SK-N-SH (cell line): ENCODE measurements at places on chromosomes 2 and 18. TPM values are rescaled to one million over a fixed set of nuclear protein-coding genes. Genes with fewer than 3 reads are reported as not detected.

GRCh38 chr18:62863579-62864001 is 148.2 kb downstream of the PHLPP1 start:
- no peaks in the 10 kb centered on the region for H3K36me3 ChIP-seq
- no peaks in the 10 kb centered on the region for H3K4me1 ChIP-seq
- H3K27ac ChIP-seq, result peak overlapping the region; percentile 10; the same call in 1 of the 2 replicates
- no peaks in the 10 kb centered on the region for H3K27me3 ChIP-seq
- no peak overlapping the region for H3K4me3 ChIP-seq
- DNase-seq, result no peak

DNA sequence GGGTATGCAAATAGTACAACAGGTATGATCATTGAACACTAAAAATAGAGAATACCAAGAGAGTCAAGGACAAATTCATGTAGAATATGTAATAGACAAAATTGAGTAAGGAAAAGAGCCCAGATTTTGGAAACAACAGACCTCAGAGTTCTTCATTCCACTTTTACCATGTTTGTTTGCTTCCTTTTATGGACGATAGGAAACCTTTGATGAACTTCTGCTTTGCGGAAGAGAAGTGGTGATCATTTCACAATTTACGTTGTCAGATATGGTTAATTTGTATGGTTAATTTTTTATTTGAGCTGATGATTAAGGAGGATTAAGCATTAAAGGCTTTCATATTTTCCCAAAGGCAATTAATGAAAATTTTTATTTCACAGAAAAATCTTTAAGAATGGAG is 16.3 kb downstream of the MARCHF7 start:
- H3K36me3 ChIP-seq, result peaks cover 52% of the 10 kb centered on the region
- no peak for DNase-seq
- no peak overlapping the region for H3K27ac ChIP-seq

PLCD4 gene
- polyA plus RNA-seq, result 8.5 and 11.0 TPM in 2 replicates

KCNIP3 gene
- polyA plus RNA-seq, result 0.97 and 1.6 TPM in 2 replicates

MC5R gene
- polyA plus RNA-seq, result not detected in 2 replicates
